ENCODE measurements at places on chromosomes 7 and 10.
A peak's percentile ranks its signal among the peaks of the same experiment; 100 is the strongest.

GRCh38 chr10:52446391-52446790, 132.3 kb downstream of the DKK1 start:
- DNase-seq, result peak; percentile 40

GRCh38 chr10:98085238-98085637, 49.2 kb upstream of the R3HCC1L start:
- DNase-seq, result no peak

DNA sequence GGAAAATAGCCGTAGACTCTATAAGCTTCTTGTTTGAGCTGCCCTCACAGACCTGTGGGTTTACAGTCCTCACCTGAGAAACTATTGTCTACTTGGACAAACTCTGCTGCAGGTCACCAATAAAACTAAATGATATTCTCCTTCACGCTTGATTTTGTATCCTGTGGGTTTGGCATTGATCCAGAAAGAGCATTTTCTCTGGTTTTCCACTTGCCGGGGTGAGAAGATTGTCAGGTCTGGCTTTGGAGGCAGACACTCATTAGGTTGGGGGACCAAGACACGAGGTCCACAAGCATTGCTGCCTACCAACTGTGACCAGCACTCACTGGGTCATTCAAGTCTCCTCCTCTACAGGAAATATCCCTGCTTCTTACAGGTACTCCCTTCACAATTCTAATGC, 68.5 kb downstream of the CDC14C start:
- DNase-seq, result no peak

GRCh38 chr7:47689558-47689957, 107.6 kb upstream of the TNS3 start:
- no peak for DNase-seq

DNA sequence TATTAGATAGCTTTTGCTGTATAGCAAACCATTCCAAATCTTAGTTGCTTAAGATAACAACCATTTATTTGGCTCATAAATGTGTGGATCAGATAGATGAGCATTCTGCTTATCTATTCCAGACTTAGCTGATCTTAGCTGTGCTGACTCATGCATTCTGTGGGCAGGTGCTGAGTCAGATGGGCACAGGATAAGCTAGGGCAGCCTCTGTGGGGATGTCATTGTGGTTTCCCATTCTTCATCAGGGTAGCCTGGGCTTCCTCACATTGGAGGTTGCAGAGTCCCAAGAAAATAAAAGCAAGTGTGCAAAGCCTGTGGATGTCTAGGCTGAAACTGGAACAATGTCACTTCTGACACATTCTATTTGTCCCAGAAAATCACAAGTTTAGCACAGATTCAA, 917.0 kb downstream of the TYW1 start:
- peak; percentile 32 for DNase-seq

DNA sequence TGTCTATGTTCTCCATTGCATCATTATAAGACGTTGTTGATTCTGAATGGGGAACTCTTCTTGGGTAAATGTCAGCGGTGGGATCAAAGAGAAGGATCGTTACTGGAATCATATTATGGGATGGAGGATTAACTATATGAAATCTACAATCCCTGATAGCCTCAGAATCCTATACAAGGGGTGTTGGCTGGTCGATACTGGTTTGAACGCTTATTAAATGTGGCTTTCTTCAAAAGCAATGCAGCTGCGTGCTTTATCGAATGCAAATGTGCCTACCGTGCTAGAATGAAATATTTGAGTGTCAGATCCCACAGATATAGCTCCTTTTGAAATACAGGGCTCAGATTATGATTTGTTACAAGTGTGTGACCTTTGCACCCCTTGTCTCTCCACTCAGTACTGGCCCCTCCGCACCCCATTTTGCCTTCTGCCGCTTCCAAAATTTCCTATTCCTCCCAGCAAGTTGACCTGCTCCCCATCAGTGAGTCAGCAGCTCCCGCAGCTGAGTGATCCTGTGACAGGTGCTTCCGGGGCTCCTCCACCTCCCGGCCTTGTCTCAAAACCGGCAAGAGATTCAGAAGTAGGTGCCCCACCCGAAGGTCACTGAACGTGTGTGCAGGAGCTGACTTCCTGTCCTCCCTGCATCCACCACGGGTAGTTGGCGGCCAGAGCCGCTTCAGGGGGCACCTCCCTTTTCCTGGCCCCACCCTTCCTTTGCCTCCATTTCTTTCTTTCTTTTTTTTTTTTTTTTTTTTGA, 76.6 kb downstream of the PTPRE start:
- no peak for DNase-seq

DNA sequence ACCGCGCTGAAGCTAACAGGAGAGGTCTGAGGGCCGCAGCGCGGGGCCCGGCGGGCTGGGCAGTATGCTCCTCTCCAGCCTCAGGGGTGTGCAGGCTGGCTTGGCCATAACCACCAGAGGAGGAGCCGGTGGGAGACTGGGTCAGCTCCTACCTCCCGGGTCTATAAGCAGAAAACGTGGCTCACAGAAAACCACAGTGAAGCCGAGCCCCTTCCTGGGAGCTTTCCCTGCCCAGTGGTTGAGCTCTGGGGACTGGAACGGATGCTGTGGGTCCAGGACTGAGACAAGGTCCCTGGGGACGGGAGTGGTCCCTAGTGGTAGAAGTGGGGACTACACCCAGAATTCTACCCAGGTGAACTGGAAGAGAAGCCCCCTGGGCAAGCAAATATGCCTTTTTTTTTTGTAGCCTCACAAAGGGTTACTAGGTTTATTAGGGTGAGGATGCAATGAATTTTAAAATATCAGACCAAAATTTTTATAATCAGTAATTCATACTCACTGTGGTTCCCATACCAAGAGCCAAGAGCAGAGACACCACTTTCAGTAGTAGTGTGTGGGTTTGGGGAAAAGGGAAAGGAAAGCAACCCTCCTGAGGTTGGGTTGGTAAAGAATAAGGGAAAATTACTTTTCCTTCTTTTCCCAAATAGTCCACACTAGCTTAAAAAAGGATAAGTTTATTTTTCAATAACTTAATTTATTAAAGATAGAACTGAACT, 67.9 kb upstream of the PRKCQ start:
- no peak for DNase-seq

DNA sequence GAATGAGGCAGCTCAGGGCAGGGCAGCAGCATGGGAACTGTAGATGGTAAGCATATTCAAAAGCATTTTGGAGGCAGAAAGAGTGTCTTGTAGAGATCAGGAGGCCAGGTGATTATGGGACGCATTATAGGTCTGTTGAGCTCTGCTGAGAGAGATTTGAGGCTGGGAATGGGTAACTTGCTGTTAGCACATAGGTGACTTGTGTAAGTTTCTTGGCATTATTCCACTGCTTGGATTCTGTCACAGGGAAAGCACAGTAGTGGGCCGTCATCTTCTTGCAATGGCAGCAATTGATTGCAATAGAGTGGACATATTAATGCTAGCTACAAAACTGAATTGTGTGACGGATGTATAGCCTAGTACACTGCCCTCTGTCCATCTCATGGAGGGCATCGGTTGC, 434.3 kb upstream of the IGFBP3 start:
- no peak for DNase-seq

GRCh38 chr7:99142727-99143520, 984 bp downstream of the SMURF1 start:
- peak; percentile 96 for DNase-seq

- no peak for DNase-seq
Measured at GRCh38 chr10:10293041-10293440, 724.6 kb upstream of the CELF2 start.

GRCh38 chr7:155811895-155812761, at the start of gene SHH:
Gene SHH, minus strand, starts transcription at chr7:155812463. Its CDS starts 341 bp downstream, at chr7:155812122.
- no peak for DNase-seq

DNA sequence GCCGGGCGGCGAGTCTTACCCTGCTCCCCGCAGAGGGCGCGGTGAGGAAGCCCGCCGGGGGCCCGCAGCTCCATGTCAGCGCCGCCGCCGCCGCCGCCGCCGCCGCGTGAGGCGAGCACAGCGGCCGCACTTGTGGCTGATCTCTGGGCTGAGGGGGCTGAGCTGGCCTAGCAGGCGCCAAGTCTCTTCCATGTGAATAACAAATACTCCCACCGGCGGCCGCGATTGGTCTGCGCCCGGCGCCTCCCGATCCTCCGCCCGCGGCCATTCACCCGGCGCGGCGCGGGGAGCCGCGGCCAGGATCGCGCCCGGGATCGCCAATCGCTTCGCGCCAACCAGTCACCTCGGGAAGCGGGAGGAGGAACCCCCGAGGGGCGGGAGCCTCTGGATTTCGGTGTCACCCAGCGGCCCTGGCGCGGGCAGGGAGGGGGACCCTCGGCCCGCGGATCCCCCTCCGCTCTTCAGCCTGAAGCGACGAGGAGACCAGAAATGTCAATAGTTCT, at the start of gene GRM8:
Gene GRM8, minus strand, starts transcription at position 164 of the 503 bp plus-strand sequence.
- peak; percentile 11 for DNase-seq

DNA sequence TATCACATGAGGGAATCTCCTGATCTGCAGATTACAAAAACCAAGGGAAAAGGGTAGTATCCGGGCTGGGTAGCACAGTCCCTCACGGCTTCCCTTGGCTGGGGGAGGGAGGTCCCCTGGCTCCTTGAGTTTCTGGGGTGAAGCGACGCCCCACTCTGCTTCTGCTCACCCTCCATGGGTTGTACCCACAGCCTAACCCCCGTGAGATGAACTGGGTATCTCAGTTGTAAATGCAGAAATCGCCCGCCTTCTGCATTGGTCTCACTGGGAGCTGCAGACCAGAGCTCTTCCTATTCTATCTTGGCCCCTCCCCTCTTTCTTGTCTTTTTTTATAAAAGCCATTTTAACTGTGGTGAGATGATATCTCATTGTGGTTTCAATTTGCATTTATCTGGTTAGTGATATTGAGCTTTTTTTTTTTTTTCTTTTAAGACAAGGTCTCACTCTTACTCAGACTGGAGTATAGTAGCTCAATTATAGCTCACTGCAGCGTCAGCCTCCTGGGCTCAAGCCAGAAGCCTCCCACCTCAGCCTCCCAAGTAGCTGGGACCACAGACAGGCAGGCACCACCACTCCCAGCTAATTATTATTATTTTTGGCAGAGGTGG, 87.8 kb downstream of the ABCC2 start:
- DNase-seq, result no peak

DNA sequence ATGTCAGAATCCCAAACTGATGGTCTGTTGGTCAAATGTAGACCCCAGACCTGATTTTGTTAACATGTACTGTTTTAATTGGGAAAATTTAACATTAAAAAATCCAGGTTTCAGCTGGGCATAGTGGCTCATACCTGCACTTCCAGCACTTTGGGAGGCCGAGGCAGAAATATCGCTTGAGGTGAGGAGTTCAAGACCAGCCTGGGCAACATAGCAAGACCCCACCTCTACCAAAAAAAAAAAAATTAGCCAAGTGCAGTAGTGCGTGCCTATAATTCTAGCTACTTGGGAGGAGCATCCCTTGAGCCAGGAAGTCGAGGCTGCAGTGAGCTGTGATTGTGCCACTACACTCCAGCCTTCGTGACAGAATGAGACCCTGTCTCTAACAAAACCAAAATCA, 15.9 kb upstream of the CAMK2G start:
- DNase-seq, result no peak

- DNase-seq, result no peak
Measured at GRCh38 chr10:80617807-80618206, 80.1 kb downstream of the SH2D4B start.

- DNase-seq, result no peak
Measured at GRCh38 chr7:152862006-152862405, 102.5 kb downstream of the ACTR3B start.

DNA sequence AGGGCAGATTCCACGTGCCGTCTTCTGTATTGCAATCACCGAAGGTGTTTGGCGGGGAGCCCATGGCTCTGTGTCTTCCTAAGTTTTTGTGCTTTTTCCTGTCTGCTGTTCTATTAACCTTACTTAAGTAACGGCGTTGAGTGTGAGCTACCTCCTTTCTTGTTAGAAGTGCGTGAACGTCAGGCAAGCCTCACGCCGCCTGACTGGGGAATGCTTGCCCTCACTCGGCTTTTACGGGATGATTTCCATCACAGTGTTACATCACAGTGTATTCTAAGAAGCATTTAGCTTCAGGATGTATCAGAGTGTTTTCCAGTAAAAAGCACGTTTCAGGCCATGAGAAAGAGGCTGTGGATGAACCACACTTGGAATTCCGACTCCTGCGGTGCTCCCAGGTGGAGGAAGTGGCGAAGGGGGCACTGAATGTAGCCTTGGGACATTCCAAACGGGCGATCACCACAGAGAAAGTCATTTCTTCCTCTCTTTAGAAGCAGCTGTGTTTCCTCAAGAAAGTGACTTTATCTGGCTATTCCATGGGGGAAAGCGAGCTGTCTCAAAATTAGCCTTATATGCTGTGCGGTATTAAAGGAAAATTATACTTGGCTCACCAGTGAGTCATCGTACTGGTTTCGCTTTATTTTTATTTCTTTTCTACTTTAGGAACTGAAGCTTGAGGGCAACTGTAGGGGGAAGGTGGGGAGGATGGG, 290.7 kb downstream of the KLF6 start:
- no peak for DNase-seq

GRCh38 chr10:37732685-37733084, 124.7 kb downstream of the ZNF248 start:
- peak; percentile 2 for DNase-seq

GRCh38 chr7:117119192-117119924, 166.1 kb downstream of the ST7 start:
- peak; percentile 71 for DNase-seq

- no peak for DNase-seq
Measured at GRCh38 chr7:128937647-128938543, at the start of gene IRF5. Gene IRF5, plus strand, starts transcription at chr7:128937927. Its CDS starts 4,155 bp downstream, at chr7:128942082.

DNA sequence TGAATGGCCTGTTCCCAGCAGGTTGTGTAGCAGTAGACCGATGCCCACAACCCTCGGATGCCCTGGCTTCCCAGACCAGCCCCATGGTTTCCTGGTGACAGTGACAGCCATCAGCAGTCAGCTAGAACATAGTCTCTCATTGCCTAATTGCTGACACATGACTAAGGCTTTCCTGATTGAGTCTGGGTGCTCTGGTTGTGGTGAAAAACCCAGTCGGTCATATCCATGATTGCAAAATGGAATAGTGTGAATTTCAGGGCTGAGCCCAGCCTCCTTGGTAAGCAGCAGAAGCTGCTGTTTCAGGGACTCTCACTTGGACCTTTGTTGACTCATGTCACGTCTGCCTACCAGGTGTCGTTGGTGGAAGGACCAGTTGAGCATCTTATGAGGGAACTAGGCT, 36.6 kb downstream of the POR start:
- DNase-seq, result peak; percentile 87

DNA sequence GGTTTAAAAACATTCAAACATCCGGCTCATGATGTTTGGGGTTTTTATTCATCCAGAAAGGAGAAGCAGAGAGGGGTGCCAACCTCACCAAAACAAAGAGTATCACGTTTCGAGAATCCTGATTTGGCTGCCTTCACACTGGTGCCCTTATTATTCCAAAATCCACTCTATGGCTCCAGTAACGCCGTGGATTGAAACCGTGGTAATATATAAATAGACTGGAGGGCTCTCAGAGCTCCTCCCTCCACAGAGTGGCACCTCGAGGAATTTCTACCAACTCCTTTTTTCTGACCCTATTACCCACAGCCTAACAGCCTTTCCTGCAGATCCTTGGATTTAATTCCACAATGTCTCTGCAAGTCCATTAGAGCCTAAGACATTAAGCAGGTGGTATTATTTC, 353.6 kb downstream of the CRPPA start:
- no peak for DNase-seq

GRCh38 chr7:139065323-139065722, 29.5 kb upstream of the ZC3HAV1L start:
- DNase-seq, result no peak
